ENCODE measurements at places on chromosomes 7 and 10.

DNA sequence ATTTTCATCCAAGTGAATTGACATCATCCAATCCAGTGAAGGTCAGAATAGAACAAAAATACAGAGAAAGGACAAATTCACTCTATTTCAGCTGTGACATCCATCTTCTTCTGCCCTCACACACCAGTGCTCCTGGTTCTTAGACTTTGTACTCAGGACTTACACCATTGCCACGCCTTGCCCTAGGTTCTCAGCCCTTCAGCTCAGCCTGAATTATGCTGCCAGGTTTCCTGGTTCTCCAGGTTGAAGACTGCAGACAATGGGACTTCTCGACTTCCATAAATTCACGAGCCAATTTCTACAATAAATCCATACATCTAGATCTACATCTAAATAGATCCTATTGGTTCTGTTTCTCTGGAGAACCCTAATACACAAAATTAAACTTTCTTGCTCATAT is 181.2 kb upstream of the KCND2 start:
- DNase-seq: no peak

DNA sequence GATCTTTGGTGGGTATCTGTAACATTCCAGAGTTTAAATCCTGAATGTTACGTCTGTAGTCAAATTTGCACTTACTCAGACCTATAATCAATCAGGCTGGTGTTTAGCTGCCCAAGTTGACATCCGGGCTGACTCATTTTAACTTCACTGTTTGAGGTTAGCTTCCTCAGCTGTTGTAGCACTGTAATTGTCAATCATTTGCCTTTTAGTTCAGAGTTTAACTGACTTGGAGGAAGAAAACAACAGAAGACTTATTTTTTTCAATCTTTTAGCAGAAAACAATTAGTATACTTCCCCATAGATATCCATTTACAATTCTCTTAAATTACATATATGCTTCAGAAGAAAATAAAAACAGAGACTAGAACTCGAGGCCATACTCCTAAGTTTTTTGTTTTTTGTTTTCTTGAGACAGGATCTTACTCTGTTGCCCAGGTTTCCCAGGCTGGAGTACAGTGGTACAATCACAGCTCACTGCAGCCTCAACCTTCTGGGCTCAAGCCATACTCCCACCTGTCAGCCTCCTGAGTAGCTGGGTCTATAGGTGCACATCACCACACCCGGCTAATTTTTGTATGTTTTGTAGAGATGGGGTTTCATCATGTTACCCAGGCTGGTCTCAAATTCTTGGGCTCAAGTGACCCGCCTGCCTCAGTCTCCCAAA is 38.5 kb upstream of the LRRC17 start:
- DNase-seq: no peak

DNA sequence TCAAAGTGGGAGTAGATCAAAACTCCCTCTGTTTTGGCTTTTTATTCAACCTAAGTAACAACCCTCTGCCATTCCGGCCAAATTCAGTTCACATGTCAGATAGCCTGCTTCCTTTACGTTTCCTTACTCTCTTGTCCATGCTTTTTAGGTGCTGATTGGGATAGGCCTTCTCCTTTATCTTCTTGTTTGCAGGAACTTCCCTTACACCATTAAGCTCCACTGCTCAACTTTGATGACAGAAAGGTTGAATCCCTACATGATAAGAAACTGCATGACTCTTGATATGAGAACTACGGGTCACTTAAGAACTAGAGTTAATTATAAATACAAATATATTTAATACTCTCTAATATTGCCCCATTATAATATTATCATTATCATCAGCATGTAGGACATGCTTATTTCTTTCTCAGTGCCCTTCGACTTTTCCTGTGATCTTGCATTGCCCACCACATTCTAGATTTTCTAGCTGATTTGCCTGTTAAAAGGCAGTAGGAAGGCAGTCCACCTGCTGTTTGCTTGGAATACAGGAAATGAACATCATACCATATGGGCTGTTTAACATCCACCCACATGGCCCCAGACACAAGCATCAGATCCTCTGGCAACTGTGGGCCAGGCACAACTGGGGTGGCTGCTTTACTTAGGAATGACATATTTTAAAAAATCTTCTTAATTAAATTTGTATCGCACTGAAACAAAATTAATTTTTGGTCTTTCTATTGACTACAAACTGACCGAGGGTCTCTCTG is 59.7 kb upstream of the CCDC6 start:
- no peak for DNase-seq

- no peak for DNase-seq
These were observed 23.6 kb downstream of the NOBOX start for GRCh38 chr7:144379776-144380384.

DNA sequence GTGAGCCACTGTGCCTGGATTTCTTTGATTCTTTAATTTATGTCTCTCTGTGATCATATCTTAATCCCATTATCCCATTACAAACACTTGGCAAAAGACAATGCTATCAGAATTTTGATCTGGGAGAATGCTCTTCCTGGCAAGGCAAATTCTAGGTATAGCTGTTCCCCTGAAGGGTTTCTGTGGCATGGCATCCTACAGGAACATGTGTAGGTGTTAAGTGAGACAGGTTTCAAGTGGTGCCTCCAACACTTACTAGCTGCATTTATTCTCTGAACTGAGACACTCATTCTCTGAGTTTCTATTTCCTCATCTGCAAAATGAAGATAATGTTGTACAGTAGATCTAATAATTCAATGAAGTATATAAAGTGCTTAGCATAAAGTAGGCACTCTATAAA is 87.1 kb upstream of the CTTNBP2 start:
- no peak for DNase-seq
